ENCODE measurements at places on chromosomes 6 and 20.

DNA sequence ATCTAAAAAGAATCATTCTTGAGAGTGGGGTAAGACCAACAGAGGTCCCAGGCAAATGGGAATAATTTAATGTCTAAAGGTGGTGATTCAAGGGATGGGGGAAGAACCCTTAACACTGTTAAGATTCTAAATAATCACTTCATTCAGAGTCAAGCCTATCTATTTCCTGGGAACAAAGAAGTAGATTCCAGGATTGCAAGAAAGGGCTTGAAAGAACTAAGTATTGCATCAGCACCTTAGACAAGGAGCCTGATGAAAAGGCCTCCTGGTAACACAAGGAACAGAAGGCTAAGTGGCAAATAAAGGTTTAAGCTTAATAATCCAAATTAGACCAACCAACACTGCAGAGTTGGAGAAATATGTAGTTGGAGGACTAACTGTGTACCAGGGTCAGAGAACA lies 620.7 kb upstream of the BTBD3 start:
- peak; percentile 11 for DNase-seq

DNA sequence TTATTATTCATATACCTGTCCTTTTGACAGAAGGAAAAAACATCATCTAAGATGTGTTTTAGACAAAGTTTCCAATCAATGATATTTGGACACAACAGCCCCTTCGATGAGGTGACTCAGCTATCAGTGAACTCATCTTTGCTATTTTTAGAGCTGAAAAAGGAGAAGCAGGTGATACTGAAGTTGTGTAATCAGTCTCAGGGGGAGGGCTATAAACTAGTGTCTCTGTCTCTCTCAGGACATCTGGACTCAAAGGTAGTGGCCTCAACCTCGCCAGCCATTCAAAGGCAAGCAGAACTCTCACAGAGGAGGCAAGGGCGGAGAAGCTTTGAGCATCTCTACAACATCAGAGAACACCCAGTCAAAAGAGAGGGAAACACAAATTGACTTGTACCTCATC lies 135.4 kb downstream of the BFSP1 start:
- DNase-seq, result no peak

DNA sequence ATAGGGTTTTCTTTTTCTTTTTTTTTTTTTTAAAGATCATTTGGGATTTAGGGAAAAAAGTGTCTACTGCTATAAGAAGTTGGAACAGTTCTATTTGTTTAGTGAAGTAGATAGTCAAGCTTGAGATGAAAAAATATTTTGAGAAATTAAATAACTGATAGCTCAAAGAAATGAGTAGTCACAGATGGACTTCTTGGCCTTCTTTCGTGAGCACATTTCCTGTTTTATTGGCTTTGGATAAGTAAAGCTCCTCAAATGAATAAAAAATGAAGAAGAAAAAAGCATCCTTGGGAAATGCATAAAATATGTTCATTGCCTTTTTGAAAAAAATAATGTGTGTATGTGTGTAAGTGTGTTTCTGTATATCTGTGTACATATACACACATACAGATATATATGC lies 515.9 kb downstream of the GRIK2 start:
- no peak for DNase-seq

DNA sequence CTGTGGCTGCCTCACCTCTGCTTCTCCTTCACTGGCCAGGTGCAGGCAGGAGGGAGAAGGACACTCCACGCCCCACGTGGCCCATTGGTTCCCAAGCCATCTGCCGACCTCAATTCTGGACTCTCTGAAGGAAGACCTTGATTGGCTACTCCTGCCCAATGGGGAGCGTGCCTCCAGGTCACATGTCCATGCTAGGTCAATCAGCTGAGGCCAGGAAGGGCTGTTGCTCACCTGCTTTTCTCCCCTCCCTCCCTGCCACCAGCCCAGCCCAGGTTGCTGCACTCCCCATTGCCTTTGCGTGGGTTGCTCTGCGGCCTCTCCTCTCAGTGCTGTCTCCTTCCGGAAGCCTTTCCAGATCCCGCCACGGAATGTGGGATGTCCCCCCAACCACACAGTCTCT lies 21.9 kb upstream of the CDH4 start:
- DNase-seq, result no peak

DNA sequence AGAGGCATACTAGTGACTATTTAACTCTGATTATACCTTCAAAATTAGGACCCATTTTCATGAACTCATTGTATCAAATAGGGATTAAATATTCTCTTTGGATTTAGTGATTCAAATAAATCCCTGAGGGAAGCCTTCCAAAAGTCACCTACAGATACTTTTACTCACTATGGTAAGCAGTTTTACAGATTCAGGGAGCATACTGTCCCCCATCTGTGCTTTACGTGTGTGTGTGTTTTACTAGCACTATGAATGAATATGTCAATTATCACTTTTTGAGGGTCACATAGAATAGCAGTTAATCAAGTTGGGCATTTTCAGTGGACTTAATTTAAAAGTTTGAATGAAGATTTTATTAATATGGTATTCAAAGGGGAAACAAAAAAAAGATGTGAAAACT lies 96.7 kb downstream of the EPHA7 start:
- DNase-seq, result no peak

DNA sequence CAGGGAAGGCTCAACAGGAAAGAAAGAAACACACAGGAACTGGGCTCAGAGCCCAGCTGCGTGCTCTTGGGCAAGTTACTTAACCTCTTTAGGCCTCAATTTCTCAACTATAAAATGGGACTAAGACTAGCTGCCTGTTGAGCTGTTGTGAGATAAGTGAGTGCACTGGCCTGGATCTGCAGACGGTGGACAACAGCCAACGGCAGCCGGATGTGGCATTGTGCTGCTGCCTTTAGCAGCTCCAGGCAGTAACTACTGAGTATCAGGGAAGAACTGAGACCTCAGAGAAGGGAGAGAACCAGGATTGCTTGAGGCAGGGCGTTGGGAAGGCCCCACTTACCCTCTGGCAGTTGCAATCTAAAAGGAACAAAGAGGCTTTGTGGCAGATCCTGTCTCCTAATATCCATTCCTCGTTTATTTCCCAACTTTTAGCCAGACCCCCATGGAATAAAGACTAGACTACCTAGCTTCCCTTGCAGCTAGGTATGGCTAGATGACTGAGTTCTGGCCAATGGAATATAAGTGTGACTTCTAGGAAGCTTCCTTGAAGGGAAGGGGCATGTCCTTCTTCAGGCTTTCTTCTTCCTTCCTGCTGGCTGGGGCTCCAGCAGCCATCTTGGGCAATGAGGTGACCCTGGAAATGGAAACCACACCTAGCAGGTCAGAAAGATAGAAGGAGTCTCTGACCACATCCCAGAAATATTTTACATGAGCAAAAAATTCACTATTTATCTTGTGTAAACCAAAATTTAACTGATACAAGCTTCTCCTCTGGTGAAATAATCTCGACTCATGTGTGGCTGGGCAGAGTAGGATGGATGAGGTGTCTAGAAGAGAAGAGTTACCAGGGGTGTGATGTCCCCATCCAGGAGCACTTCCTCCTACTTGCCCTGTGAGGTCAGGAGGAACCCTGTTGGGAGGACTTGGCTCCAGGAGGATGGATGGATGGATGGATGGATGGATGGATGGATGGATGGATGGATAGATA lies 67.6 kb downstream of the MRPL14 start:
- DNase-seq, result peak; percentile 92

DNA sequence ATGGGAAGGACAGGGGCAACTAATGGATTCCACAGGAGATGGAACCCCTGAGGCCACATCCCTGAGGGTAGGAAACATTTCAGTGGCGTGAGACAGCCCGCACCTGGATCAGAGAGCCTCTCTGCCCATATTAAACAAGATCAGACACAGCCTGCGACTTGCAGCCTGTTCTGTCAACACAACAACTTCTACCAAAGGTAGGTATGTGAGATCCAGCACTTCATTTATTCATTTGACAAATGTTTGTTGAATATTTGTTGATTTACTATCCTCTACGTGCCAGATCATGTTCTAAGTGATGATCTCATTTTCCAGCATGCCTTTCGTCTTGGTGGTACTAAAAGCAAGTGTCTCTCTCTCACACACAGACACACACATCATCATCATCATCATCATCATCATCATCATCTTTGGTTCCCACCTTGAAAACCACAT lies 43.2 kb upstream of the NT5E start:
- DNase-seq, result no peak

DNA sequence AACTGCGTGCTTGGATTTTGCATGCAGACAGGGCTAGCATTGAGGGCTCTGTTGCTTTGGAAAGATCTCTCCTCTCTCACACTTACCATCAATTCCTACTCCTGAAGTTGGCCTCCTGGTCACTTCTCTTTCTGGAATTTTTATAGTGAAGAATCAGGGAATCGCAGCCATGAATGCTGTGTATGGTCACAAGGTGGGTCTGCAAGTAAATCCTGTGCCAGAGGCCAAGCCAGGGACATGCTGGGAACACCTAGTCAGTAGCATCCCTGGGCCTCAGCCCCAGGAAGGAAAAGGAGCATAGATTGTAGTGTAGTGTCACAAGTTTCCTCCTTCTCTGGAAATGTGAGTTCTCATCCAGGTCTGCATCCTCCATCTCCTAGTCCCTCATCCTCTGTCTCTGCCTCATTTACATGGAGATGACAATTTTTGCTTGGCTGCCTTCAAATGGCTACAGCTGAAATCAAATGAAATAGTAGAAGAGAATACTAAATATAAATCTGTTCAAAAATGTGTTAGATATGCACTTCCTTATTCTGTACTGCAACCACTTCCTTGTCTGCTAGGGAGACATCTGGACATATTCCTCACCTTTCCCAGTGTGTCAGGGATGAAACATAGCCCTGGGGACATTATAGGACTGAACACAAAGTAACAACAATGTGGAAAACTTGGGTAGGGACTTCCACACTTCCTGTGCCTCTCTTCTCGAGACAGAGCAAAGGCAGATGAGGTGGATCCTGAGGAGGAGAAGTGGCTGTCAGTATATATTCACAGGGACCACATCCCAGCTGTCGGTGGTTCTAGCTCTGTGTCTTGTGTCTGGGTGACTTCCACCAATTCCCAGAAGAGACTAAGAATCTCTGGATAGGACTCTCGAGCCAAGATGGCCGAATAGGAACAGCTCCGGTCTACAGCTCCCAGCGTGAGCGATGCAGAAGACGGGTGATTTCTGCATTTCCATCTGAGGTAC lies 17.0 kb downstream of the CST9 start:
- DNase-seq, result no peak
